M059J (cell line): ENCODE measurements at places on chromosomes 1 and 21. TPM values are rescaled to one million over a fixed set of nuclear protein-coding genes. Genes with fewer than 3 reads are reported as not detected.

- peak; percentile 36 for DNase-seq
Observed at GRCh38 chr1:110150330-110151174, at the start of gene SLC6A17. TSS of gene SLC6A17 (plus strand) at chr1:110150494. CDS start at chr1:110166930, 16,436 bp downstream.

- peak; percentile 93 for DNase-seq
Observed at GRCh38 chr1:20612221-20612746, 21.0 kb upstream of the PINK1 start.

DNA sequence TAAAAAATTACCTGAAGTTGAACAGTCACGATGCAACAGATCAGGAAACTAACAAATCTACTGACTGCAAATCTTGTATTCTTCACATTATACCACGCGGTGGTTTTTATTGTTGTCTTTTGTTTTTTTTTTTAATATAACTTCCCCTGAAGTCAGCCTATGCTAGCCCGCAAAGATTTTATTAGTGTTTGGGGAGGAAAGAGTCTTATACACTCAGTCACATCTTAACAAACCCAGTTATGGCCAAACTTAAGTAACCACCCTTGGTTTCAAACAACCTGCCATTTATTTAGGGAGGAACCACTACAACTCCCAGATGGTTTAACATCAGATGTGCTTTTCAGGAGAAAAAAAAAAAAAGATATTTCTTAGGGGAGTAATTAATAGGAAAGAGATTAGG lies 15.2 kb upstream of the GPR161 start:
- DNase-seq: no peak

- DNase-seq: peak; percentile 46
Observed at GRCh38 chr1:210981490-210981889, 152.5 kb downstream of the KCNH1 start.

The TINAGL1 gene
- 15.3 and 26.1 TPM in 2 replicates for total RNA-seq
